ENCODE measurements at places on chromosomes 7 and 10. TPM values are rescaled to one million over a fixed set of nuclear protein-coding genes. Genes with fewer than 3 reads are reported as not detected.

Gene IL6
- total RNA-seq: 151 TPM

DNA sequence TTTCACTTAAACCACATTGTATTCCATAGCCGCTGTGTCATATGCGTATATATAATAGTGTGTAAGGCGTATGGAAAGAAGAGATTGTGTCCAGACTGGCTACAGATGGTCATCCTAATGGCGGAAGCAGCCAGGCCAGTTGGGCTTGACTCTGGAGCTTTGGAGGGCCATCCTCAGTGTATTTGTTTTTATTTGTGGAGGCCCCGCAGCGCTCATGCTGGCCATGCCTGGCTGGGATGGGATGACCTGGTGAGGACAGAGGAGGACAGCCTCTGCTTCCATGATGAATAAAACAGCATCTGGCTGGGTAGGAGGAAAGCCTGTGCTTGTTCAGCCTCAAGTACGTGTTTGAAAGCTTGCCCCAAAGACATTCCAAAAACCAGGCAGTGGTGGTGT, 220.3 kb downstream of the EBF3 start:
- no peak for DNase-seq

Gene TYW1B
- total RNA-seq: 1.1 TPM

- DNase-seq: no peak
These were observed 90.6 kb downstream of the MARCHF5 start for GRCh38 chr10:92381543-92381954.

DNA sequence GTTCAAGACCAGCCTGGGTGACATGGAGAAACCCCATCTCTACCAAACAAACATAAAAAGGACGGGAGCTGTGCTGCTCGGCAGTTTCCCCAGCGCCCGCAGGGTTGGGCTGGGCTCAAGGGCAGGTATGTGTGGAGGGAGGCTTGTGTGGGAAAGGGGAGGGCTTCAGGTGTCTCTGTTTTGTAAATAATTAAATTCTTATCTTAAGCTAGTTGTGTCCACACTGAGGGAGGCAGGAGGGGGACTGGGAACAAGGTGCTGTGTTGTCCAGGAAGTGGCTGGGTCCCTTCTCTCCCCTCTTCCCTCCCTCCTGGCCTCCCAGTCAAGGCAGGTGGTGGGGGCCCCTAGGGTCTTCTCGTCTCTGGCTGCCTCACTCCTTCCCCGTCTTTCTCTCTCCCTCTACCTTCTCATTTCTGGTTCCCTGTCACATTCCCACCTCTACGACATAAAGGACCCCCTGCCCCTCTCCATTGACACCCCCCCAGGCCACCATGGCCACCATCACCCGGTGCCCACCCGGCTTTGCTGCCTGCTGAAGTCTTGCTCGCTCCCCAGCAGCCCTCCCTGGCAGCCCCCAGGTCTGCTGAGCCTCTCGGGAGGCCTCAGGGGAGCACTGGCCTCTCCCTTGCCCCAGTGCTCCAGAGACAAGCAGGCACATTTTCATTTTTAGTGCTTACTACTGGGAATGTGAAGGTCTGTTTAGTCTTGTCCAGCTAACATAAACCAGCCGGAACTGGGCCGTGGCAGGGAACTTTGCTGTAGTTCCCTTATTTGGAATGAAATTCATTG, 19.3 kb downstream of the NEURL1 start:
- DNase-seq: no peak

DNA sequence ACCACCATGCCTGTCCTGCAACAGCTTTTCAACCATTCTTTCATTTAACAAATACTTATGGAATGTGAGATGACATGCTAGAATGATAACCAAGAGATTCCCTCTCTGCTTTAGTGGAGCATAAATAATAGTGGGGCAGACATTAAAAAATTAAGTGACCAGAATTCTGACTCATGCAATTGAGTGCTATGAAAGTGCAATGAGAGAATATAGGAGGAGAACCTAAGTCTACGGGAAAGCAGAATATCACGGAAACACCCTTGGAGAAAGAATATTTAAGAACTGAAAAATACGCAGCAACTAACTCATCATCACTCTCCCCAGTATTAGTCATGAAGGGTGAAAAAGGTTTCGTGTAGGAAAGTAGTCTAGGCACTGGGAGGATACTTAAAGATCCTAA, 7.1 kb downstream of the KIF5B start:
- DNase-seq: no peak

Gene WIPF3
- 2.4 TPM for total RNA-seq

DNA sequence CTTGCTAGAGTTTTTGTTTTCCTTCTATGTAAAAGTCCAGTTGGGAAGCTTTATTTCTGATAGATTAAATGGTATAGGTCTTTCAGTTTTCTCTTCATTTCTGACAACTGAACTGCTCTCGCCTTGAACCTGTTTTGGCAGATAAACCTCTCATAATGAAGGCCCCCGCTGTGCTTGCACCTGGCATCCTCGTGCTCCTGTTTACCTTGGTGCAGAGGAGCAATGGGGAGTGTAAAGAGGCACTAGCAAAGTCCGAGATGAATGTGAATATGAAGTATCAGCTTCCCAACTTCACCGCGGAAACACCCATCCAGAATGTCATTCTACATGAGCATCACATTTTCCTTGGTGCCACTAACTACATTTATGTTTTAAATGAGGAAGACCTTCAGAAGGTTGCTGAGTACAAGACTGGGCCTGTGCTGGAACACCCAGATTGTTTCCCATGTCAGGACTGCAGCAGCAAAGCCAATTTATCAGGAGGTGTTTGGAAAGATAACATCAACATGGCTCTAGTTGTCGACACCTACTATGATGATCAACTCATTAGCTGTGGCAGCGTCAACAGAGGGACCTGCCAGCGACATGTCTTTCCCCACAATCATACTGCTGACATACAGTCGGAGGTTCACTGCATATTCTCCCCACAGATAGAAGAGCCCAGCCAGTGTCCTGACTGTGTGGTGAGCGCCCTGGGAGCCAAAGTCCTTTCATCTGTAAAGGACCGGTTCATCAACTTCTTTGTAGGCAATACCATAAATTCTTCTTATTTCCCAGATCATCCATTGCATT, 27.1 kb downstream of the MET start:
- DNase-seq: no peak

DNA sequence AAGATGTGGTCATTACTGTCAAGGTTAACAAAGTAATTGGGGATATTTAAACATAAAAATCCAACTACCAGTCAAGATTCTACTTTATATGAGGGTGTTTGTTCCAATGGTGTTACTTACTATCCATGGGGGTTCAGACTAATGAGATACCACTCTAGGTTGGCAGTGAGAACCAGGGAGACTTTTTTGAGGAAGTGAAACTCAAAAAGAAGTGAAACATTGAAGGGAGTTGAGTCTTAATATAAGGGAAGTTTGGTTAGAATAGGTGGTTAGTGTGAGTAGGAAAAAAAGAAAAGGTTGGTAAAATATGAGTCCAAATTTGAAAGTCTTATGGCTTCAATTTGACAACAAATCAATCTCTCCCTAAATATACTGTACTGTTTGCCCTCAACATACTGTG, 123.6 kb upstream of the ANK3 start:
- DNase-seq: no peak

DNA sequence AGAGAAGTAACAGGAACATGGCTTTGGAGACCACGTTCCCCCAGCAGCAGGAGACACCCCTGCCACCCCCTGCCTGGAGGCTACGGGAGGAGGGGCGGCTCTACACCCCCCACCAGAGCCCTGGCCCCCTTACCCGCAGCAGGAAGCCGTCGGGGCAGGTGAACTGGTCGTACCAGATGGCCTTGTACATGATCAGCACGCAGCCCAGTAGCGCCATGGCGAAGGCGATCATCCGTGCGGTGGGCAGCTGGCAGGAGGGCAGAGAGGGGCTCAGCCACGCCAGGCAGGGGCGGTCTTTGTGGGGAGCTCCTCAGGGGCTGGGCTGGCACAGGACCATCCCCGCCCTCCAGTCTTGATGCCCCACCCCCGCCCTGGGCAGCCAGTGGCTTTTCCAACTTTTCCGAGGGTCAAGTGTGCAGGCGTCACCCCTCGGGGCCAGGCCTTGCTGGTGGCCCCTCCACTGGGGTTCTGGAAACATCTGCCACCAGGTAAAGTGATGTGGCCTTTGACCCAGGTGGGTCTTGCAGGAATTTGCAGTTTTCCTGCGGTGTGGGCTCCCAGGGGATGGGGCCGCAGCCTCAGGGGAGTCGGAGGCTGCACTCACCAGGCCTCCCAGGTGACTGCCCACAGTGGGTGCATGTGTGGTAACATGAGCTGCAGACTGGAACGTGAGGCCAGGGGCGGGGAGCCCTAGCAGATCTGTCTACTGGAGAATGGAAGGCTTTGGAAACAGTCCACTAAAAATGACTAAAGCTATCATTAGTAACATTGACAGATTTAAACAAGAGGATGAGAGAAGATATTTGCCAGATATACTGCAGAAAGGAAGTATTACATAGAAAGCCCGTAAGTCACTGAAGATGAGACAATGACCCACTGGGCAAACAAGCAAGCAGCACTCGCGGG, 9.7 kb downstream of the CALY start:
- no peak for DNase-seq

DNA sequence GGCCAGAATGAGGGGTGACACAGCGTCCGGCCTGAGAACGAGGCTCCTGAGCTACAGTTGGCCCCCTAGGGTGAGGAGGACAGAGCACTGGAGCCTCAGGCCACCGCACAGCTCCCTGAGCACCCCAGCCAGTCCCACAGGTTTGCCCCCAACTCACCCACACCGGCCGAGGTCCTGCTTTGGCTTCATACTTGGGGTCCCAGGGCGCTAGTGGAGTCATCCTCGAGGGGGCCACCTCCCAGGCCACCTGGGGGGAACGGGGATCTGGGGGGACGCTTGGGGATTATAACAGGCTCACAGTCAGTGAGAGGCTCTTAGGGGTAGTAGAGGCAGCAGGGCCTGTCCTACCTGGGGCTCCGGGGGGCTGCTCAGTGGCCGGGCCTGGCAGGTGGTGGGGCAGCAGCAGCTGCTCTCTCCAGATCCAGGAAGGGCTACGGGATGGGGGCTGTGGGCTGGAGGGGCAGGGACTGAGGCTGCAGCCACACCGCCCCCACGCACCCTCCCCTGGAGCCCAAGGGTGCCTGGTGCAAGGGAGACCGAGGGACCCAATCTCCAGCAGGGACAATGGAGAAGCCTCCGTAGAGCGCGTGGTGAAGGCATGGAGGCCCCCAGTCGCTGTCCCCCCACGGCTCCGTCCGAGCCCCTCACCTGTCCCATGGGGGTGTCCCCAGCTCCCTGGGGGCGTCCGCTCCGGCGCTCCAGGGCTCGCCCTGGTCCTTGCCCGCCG, 588 bp downstream of the SAP25 start:
- DNase-seq: no peak

Gene MYOF
- total RNA-seq: 132 TPM

Gene ZC3HAV1L
- 22.7 TPM for total RNA-seq

Gene GLCCI1
- 5.8 TPM for total RNA-seq

Gene LEP
- total RNA-seq: not detected

Gene IDI2
- total RNA-seq: not detected

DNA sequence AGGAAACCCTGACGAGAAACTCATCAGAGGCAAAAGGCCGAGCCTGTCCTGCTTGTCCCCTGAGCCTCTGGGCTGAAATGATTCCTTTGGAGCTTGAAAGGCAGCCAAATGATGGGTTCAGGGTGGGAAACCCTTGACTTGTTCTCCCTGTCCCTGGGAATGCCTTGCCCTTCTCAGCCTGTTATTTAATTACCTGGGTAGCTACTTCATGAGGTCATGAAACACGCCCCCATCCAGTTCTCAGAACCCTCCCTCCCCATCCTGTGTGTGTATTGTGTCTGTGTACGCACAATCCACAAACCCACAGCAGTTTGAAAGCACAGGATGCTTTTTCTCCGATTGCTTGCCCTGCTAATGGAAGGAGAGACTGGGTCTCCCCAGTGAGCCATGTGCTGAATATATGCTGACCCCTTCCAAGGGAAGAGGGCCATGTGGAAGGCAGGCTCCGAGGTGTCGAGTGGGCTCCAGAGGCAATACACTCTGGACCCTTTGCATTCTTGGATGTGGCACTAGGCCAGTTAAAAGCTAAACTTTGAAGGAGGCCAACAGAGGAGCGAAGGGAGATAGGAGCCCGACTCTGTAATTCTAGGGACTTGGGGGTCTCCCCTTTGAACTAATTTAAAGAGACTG, 10.6 kb downstream of the DUSP5 start:
- DNase-seq: no peak

DNA sequence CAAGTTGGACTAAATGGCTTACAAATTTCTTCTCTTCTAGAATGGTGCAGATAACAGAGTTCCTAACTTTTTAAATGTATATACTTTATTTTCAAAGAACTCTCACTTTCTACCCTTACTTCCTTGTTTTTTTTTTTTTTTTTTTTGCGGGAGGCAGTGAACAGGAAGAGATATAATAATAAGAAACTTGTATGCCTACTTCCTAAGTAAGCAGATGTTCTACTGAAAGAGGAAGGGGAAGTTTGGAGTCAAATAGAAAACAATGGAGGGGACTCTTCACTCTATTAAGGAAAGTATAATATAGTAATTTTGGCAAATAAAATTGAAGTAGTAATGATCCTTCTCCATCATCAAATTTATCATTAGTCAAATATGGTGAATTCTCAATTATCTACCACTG, 754.0 kb downstream of the KCNMA1 start:
- no peak for DNase-seq

GRCh38 chr7:65809259-65809981, 63.5 kb upstream of the VKORC1L1 start:
- no peak for DNase-seq

Gene ABI1
- 50.5 TPM for total RNA-seq

- DNase-seq: no peak
These were observed 265.3 kb downstream of the HDAC9 start for GRCh38 chr7:18760631-18761445.

DNA sequence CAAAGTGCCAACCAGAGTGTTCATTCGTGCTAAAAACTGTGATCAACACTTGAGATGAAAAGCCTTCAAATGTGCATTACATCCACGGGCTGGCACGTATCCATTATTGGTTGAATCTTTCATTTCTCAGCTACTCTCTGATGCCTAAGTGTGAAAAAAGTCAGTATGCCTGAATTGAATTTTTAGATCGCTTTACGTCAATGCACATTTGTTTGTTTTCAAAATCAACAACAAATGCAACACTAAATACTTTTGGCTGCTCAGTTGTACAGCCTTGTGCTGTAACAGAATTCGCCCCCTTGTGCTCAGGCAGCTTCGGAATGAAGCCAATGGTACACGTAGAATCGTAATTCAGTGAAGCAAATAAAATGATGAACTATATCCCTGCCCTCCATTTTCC, 446.5 kb upstream of the NRP1 start:
- DNase-seq: no peak

DNA sequence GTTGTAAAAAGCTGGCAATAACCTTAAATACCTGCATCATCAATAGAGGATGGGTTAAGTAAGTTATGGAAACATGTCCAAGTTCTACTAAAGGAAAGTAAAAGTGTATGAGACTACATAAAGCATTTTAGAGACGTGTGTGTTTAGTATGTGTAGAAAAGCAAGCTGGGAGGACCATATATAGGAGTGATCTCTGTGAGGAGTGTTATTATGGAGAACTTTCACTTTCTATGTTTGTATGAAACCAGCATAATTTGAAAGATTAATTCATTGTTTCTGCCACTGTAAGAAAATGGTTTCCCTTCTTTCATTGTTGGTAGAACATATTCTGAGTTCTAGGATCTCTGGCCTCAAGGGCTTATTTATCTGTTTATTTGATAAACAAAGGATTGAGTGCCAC, 19.2 kb upstream of the PDLIM1 start:
- no peak for DNase-seq

GRCh38 chr7:151920488-151920887, 35.8 kb upstream of the GALNTL5 start:
- DNase-seq: no peak

Gene SPDYE1
- not detected for total RNA-seq
